HEK293T (cell line): ENCODE measurements at places on chromosomes 16 and 17.

DNA sequence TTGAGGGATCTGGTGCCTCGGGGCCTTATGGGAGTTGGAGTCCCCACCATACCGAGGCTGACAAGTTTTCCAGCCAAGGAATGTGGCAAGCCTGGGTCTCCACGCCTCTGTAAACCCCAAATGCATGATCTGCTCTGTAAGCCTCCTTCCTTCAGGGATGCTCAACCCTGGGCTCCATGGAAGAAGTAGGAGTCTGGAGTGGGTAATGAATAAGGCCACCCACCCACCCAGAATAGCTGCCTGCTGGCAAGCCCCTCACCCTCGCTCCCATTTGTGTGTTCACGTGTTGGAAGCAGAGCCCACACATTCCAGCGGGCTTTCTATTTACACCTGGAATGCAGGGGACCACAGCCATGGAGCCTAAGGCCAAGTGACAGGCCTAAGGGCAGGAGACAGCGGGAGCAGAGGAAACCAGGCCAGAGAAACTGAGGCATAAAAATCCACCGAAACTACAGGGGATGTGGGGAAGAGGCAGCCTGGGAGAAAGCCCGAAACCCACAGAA, 4.4 kb downstream of the DLG4 start:
- no peak for DNase-seq

DNA sequence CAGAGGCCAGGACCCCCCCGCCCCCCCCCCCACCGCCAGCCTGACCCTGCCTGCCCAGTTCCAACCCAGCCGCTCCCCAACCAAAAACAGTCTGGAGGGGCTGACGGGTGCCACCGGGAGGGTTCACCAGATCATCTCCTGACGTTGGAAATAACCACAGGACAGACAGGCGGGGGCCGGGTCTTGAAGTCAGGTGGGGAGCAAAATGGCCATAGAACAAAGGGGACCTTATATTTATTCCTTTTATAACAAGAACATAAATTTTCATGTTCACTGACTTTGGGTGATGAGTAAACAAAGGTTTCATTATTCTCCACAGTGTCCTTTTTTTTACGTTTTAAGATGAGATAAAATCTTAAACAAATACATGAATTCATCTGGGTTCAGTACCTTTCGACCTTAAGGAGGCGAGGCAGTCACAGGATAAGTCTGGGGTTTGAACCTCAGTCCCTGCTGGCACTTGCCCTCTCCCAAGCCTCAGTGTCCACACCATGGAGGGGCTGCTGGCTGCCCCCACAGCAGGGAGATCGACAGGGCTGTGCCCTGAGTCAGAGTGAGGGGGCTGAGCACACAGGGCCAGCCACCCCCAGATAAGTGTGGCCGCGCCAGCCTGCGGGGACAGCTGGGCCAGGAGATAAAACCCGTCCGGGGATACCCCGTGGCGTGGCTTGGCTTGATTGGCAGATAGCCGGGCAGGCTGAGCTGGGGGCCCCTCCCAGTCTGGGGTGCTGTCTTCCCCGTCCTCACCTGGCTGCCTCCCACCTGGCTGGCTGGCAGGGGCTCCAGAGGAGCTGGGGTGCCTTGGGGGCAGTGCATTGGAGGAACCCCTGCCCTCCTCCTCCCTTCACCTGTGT, 15.0 kb downstream of the SLC7A5 start:
- no peak for DNase-seq

- no peak for DNase-seq
Observed at GRCh38 chr17:63609816-63610573, 9.3 kb downstream of the TACO1 start.

DNA sequence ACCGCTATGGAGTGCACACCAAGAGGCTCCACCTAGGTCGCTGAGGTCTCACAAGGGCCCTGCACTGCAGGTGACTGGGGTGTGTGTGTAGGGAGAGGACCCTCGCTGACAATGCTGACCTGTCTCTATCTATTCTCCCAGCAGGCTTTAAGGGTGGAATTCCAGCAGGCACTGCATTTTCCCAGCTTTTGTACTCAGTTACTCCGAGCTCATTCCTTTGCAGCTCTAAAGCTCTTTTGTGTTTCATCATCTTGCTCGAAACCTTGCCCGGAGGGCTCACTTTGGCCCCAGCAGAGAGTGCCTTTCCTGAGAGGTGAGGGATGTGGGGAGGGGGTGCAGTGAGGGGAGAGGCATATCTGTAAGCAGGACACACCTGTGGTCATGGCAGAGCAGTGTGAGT, 39.3 kb downstream of the SMPD3 start:
- DNase-seq = no peak

- no peak for DNase-seq
Observed at GRCh38 chr16:54268766-54269165, 17.8 kb downstream of the IRX3 start.

DNA sequence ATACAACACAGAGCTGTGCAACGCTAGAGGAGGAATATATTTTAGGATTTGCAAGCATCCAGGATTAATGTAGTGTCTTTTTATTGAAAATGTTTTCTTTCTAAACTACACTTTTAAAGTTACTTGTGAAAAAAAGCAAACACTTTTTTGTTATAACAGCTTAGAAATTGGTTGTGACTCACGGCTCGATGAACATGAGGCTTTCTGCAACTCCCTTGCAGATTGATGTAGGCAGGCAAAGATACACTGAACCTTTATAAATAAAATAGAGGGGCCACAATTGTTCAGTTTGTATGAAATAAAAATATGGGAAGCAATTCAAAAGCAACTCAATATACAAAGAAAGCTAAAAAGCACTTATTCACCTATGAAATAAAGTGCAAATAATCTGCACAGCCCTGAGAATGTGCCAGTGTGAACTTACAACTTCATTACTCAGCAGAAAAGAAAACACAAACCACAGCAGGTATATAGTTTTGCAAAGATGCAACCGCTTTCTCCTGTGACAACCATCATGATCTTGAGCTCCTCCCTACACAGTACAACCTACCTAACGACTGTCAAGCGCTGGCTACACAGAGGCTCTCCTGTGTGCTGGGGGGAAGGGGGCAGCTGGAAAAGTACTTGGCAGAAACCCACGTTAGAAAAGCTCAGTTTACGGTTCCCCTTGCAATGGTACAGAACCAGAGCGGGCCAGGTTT, 948 bp downstream of the LUC7L start:
- no peak for DNase-seq

GRCh38 chr16:19210968-19211367, 42.9 kb downstream of the SYT17 start:
- no peak for DNase-seq

GRCh38 chr17:57645950-57646665, 99.0 kb downstream of the CCDC182 start:
- no peak for DNase-seq

- DNase-seq = no peak
Observed at GRCh38 chr16:85511938-85512807, 100.9 kb upstream of the GSE1 start.

- DNase-seq = no peak
Observed at GRCh38 chr16:73339821-73340220, 291.9 kb upstream of the ZFHX3 start.

DNA sequence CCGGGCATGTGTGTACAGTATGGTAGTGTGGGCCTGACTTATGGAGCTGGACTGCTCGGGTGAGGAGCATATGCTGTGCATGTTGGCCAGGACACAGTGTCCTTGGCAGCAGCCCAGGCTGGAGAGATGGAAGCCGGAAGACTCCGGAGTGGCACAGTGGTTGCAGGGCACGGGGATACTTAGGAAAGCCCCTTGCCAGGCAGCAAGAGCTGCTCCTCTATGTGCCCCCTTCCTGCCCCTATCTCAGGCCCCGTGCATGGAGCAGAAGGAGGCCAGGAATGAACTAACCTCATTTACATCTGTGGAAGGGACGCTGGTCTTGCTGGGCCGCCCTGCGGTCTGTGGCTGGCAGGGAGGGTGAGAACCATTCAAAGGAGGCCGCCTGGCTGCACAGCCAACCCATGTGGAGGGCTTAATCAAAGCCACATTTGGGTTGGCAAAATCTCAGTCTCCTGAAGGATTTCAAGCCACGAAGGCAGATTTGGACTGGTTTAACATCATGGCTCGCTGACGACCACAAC, 32.2 kb upstream of the RCVRN start:
- DNase-seq = no peak

- DNase-seq = peak; percentile 88
Observed at GRCh38 chr17:43994272-43995149, 9.9 kb upstream of the NAGS start.

DNA sequence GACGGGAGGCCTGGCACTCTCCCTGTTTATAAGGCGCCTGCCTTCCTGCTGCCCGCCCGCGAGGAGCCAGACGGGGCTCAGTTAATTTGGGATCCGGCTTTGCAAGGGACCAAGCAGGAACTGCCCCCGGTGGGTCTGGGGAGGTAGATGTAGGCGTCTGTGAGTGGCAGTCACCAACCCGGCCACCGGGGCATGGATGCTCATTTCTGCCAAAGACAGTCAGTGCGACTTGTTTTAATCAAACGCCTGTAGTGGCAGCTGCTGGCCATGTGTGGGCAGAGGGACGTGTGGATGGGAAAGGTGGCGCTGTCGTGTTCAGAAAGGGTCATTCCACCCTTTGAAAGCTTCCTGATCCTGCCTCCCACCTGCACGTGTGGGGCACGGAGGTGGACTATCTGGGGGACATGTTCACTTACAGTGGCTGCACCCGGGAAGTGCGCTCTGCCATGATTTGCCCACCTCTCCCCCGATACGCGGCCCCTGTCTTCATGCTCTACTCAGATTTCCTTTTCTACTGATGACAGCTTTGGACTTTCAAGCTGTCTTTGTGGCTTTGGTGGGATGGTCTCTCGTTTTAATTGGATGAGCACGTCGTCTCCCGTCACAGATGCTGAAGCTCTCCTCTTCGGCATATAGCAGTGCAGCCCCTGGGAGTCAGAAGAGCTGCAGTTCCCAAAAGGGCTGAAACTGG, 60.3 kb upstream of the CIBAR2 start:
- peak; percentile 60 for DNase-seq

DNA sequence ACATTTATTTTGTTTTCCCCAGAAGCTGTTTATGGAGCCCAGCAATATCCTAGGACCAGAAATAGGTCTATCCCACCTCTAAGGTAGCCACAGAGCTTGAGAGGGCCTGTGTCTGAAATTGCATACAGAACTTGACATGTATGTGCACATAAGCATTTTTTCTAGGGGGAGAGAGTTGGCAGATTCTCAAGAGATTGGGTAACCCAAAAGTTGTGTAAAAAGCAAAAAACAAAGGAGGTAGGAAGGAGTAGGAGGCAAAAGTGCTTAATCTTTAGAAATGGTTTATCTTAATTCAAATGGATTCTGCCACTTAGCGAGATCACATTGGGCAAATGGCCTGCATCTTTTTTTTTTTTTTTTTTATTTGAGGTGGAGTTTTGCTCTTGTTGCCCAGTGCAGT, 3.5 kb downstream of the PLK1 start:
- DNase-seq = no peak

DNA sequence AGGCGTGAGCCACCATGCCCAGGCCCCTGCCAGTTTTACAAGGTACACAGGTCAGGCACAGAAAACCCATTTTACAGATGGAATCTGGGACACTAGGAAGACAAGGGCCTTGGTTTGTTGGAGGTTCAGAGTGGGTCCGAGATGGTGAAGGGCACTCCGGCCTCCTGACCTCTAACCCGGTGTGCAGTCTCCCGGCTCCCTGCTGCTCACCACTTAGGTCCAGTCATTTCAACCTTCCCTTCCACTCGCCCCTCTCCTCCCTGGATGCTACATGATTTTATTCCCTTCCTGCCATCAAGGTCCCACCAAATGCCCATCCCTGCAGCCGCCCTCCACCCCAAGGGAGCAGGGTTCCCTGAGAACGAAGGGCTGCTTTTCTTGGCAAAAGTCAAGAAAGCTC, 8.7 kb downstream of the ITGAX start:
- DNase-seq = no peak

GRCh38 chr17:80779961-80780380, 211.7 kb upstream of the CHMP6 start:
- no peak for DNase-seq

DNA sequence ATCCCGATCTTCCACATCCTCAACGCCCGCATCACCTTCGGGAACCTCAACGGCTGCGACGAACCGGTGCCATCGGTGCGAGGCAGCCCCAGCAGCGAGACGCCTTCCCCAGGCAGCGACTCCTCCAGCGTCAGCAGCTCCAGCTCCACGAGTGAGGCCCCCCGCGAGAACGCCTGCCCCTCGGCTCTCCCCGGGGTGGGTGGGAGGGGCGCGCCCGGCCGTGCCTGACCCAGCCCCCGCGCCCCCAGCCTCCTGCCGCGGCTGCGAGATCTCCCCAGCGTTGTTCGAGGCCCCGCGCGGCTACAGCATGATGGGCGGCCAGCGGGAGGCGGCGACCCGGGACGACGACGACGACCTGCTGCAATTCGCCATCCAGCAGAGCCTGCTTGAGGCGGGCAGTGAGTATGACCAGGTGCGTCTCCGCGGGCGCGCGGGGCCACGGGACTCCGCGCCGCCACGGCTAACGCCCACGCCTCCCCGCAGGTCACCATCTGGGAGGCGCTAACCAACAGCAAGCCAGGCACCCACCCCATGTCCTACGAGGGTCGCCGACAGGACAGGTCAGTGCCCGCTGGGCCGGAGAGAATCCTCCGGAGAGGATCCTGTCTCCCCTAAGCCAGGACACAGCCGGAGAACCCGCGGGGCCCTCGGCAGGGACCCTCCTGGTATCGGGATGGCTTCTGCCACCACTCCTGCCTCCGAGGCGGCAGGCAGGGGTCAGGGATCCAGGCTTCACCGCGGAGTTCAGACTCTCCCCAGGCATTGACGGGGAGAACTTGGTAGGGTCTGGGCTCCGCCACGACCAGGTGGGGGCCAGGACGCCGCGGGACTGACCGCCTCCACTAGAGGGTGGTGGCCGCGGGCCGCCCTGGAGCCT, 10.1 kb downstream of the CORO6 start:
- no peak for DNase-seq

- DNase-seq = no peak
Observed at GRCh38 chr16:77117707-77118106, 73.3 kb upstream of the MON1B start.

GRCh38 chr16:8797364-8798173, at the start of the genes PMM2 and TMEM186:
Gene PMM2 (plus strand): TSS chr16:8797839. CDS start chr16:8797883, 44 bp downstream.
Gene TMEM186 (minus strand): TSS chr16:8797639. CDS start chr16:8797614, 25 bp downstream.
- peak; percentile 98 for DNase-seq

DNA sequence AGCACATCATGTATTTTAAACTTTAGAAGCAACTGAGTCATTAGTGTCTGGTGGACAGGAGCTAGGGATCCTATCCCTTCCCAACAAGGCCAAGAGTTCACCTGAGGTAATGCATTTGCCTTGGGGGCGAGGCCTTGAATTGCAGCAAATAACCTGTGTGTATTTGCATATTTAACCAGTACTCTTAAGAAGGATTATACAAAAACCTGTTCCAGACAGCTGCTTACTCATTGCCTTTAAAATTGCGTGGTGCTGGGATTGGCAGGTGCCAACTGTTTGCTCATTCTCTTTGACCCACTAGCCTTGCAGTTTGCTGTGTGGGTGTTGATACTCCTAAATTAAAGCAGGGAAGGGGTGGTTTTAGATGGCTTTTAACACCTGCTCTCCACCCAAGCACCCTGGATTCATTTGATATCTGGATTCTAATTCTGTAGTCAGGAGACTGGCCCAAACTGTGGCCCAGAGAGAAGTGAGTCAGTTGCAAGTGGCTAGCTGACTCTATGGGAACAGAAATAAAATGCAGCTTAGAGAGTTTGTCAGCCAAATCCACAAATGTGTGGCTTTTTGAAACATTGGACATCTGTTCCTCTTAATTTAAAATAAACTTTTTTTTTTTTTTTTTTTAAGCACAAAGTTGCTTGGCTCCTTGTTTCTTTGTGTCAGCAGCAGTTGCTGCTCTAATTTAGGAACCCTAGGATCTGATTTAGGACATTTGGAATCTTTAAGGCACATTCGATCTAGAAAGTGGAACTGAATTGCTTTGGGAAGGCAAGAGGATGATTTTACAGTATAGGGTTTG, 46.9 kb downstream of the TUBD1 start:
- DNase-seq = no peak

GRCh38 chr16:68700831-68701230, 36.3 kb upstream of the CDH1 start:
- no peak for DNase-seq
